Cerebellar nuclear complex (tissue), 1 donor: ENCODE measurements at places on chromosomes 3 and 15.

DNA sequence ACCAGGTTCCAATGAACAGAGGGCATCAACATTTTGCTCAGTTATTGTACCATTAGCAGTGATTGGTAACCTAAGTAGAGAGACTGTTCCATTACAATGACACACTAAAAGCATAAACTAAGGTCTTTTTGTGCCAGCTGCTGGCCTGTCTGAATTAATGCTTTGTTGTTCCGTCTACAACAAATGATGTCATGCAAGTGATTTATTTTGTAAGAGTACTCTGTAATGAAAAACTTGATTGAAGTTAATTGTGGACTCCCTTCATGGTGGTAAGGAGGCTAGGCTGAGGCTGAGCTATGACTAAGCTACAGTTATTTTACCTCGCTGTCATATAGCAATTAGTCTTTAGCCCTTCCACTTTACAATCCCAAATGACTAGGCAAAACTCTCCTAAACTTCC, 23.2 kb downstream of the RCN2 start:
- DNase-seq = no peak

- no peak for DNase-seq
These were observed 32.4 kb upstream of the CDV3 start for GRCh38 chr3:133540896-133541674.

GRCh38 chr3:7721869-7722268, 779.8 kb upstream of the LMCD1 start:
- no peak for DNase-seq

GRCh38 chr3:129239991-129240390, 9.4 kb upstream of the COPG1 start:
- DNase-seq = no peak

GRCh38 chr3:131361464-131362421, 19.8 kb upstream of the NUDT16 start:
- no peak for DNase-seq

DNA sequence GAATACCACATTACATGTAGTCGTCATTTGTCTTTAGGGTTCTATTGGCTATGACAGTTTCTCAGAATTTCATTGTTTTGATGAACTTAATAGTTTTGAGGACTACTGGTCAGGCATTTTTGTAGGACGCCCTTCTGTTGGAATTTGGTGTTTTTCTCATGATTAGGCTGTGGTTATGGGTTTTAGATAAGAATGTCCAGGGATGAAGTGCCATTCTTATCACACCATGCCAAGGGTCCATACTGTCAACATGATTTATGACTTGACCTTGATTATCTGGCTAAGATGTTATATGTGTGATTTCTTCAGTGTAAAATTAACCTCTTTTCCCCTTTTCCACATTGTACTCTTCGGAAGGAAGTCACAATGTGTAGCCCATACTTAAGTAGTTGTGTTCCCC, 135.3 kb downstream of the DIPK2A start:
- no peak for DNase-seq

DNA sequence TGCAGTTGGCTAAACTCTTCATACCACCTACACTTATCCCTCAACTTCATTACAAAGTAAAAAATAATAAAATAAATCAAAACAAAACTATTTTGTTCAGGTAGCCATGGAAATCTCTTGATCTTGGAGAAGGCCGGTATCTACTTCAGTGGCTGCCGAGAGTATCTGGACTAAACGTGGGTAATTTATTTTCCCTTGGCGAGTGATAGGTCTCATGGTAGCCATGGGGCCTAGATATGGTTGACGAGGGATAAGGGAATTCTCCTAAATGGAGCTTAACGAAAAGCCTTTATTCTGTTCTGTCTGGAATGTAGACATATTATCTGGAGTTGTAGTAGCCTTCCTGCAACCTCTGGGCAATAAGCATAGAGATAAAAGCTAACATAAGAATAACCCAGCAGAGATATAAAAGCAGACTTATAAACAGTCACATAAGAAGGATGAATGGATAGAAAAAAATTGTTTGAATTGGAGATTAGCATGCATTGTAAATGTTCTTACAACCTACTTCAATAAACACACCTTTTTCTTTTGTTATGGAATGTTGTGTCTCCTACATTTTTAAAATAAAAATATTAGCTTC, 281.3 kb upstream of the ARRDC4 start:
- DNase-seq = no peak
